ENCODE measurements at places on chromosomes 16 and 17.

GRCh38 chr17:77297693-77298666 lies 157.2 kb downstream of the SEC14L1 start:
- no peak for DNase-seq

GRCh38 chr16:10386517-10387100 lies 748 bp downstream of the ATF7IP2 start:
- no peak for DNase-seq

GRCh38 chr17:17943281-17943984 lies 28.8 kb downstream of the TOM1L2 start:
- DNase-seq, result no peak

DNA sequence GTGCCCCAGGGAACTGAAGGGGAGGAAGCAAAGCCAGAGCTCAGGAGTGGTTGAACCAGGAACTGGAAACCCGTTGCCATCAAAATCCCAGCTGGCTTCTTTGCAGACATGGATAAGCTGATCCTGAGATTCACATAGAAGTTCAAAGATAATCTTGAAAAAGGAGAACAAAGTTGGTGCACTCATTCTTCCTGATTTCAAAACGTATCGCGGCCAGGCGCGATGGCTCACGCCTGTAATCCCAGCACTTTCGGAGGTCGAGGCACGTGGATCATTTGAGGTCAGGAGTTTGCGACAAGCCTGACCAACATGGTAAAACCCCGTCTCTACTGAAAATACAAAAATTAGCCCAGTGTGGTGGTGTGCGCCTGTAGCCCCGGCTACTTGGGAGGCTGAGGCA lies 7.1 kb downstream of the RAP1GAP2 start:
- no peak for DNase-seq

- no peak for DNase-seq
These were observed 747.1 kb downstream of the CDH8 start for GRCh38 chr16:61289141-61289540.

GRCh38 chr17:48746916-48747444 lies 18.4 kb upstream of the HOXB13 start:
- DNase-seq, result no peak

- DNase-seq, result no peak
These were observed 45.6 kb downstream of the MAF start for GRCh38 chr16:79554912-79555311.

DNA sequence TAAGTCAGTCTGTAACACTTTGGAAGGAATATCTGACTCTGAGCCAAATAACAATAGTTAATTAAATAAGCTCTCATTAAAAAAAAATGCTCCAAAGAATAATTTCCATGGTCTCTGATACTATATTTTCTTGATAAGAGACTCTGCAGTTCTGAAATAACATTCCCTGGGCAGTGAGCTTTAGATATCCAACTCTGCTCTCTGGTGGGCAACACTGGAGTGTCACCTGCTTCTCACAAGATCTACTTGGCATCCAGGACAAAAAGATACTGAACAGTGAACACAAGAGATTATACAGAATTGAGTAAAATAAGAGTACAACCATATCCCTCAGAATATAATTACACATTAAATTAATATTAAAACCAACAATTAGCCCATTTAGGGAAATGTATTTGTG lies 13.7 kb downstream of the BLMH start:
- no peak for DNase-seq

- no peak for DNase-seq
These were observed 147.5 kb upstream of the RBFOX1 start for GRCh38 chr16:7185165-7185564.

DNA sequence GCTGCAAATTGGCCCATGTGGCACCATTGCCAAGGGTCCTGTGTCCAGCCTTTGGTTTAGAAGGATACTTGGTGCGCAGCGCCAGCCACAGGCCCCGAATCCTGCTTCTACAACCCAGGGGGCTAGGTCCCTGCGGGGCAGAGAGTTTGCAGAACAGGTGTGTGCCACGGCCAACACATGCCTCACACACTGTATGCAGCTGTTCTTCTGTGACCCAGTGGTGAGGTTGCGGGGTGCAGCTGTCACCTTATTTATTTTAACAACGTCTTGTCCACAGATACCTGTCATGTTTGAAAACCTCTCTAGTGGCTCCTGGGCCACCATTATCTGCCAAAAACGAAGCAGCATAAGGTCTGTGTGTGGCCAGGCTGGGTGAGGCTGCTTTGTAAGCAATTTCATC lies 11.6 kb downstream of the CBFA2T3 start:
- no peak for DNase-seq

DNA sequence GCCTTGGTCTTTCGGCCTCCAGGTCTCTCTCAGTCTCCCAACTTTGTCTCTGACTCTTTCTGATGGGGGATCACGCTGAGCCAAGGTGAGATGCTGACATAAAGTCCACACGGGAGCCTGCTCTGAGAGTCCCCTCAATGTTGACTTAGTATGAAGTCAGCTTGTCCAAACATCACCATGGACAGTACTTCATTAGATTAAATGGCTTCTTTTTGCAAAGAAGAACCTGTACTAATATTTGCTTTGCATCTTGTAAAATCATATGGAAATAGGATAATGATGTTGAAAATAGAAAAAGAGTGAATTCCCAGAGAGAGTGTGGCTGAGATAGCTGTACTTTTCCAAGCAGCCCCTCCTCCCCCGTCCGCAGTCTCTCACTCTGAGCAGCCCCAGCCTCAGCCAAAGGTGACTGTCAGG lies 56.7 kb upstream of the SIAH1 start:
- no peak for DNase-seq

Measured in NK-92 treated with Interleukin-12 subunit alpha and Interleukin-12 subunit beta, amount 100 ng/mL, for 24 hours (cell line).